ENCODE measurements at places on chromosomes 11 and 22. TPM values are rescaled to one million over a fixed set of nuclear protein-coding genes. Genes with fewer than 3 reads are reported as not detected.

Gene OR5T1
- not detected for total RNA-seq

Gene ART5
- 0.17 TPM for total RNA-seq

DNA sequence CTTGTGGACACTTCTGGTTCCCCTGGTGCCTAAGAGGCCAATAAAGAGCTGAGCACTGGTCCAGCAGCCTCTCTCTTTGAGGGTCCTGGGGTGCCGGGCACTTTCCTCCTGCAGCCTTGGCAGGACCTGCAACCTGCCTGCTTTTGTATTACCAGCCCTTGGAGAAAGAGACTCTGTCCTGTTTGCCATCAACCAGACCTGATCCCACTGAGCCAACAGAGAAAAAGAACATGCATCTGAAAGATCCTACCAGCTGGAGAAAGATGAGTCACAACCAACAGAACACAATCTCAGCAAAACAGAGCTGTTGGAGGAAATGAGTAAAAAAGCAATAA lies 321.0 kb downstream of the DDX10 start:
- no peak overlapping the region for H3K27ac ChIP-seq
- no peaks in the 10 kb centered on the region for H3K36me3 ChIP-seq
- no peak for DNase-seq

DNA sequence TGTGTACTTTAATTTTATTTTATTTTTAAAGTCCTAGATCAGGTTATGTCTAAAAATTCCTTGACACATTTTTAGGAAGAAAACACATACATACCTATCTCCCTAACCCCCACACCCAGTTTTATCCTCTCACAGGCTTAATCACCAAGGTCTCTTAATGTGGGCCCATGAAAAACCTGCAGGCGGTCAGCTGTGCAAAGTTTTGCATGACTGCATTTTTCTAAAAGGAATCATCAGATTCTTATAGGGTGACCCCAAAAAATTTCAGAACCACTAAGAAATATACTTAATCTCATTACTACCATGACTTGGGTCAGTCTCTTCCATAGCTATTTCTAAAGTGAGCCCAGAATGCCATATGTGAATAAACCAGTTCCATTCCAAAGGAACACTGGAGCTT lies 19.8 kb downstream of the SAA1 start:
- no peaks in the 10 kb centered on the region for H3K4me1 ChIP-seq
- H3K27me3 ChIP-seq: no peaks in the 10 kb centered on the region
- DNase-seq: no peak
- no peak overlapping the region for H3K27ac ChIP-seq
- peaks cover 64% of the 10 kb centered on the region for H3K36me3 ChIP-seq
- H3K4me3 ChIP-seq: no peak overlapping the region

DNA sequence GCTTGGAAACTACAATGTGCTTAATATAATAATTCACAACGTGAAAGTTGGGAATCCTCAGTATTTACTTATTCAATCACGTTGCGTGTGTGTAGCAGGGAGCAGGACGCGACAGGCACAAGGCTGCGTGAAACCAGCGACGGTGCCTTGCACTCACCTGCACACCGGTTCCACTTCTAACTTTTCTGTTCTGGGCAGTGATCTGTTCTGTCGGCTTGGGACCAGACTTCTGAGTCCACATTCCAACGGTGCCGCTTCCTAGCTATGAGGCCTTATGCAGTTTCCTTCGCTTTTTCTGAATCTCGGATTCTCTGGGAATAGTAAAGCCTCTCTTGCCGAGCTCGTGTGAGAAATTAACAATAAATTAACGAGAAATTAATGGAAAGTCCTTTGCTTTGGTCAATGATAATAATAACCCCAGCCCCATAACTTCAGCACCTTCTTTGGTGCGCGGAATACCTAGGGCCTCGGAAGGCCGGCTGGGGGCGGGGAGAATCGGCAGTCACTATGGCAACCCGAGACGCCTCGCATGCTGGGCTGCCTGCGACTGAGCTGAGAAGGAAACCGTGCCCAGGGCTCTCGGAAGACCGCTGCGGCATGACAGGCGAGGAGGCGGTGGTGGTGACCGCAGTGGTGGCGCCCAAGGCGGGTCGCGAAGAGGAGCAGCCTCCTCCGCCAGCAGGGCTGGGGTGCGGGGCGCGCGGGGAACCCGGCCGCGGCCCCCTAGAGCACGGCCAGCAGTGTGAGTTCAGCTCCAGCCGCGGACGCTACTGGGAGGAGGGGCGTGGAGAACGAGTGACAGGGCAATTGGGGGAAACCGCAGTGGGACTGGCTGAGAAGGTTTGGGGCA lies at the start of gene C11orf97:
C11orf97 (plus strand) TSS at position 530 of the 850 bp plus-strand sequence; CDS start at position 598, 68 bp downstream.
- peak; percentile 69 for DNase-seq
- no peaks in the 10 kb centered on the region for H3K27me3 ChIP-seq
- peak within 1 kb of the TSS; percentile 32 for H3K27ac ChIP-seq

GRCh38 chr11:71251151-71251721 lies 1.1 kb downstream of the SHANK2 start:
- peak overlapping the region; percentile 95 for H3K27ac ChIP-seq
- no peaks in the 10 kb centered on the region for H3K27me3 ChIP-seq
- DNase-seq: no peak
- peak overlapping the region; percentile 89 for H3K4me3 ChIP-seq
- peaks cover 29% of the 10 kb centered on the region for H3K4me1 ChIP-seq

DNA sequence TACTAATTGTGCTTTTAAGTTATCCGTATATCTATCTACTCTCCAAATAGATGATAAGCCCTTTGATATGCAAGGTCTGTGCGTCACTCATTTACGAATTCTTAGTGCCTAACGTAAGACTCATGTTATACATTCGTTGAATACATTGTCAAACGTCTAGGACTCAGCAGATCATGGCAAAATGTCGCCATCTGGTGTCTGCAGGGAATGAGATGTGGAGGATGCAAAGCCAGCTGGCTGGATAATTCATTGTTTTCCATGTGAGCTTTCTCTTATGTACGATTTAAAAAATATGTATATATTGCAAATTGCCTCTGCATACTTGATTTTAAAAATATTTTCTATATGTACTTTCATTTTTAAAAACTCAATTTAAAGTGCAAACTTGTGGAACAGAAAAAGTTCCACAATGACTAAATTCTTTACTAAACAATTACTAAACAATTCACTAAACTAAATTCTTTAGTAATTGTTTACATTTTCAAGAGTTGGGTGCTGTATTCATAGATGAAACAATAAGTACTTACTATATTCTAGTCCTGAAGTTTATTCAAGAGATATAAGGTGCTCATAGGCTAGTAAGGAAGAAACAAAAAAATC lies 33.8 kb downstream of the ZNF202 start:
- peak; percentile 44 for DNase-seq
- no peaks in the 10 kb centered on the region for H3K27me3 ChIP-seq
- no peak overlapping the region for H3K27ac ChIP-seq

Measured in liver (tissue), 10 donors.